HCT116 (cell line): ENCODE measurements at places on chromosomes 5 and 9. TPM values are rescaled to one million over a fixed set of nuclear protein-coding genes. Genes with fewer than 3 reads are reported as not detected.
A peak's percentile ranks its signal among the peaks of the same experiment; 100 is the strongest.

LTC4S gene
- total RNA-seq, result 5.0 TPM

RGS7BP gene
- total RNA-seq, result not detected

CCDC112 gene
- 13.7 TPM for total RNA-seq

SLC25A2 gene
- 0.42 TPM for total RNA-seq

GRIA1 gene
- not detected for total RNA-seq

CSF2 gene
- 0.30 TPM for total RNA-seq

IFNA5 gene
- total RNA-seq, result not detected

DNA sequence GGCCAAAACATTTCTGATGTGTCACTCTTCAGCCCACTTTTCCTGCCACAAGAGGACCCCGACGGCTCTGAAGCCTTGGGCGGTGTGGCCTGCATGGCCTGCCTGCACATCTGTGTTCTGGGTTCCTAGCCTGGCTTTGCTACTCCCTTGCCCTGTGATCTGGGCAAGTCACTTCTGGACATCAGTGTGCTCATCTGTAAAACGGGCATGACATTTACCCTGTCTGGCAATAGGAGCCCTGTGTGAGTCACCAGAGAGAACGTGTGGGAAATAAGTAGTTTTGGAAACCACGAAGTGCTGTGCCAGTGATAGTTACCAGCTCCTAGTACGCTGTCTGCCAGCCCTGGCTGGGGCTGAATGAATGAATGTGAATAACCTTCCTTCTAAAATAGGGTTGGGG is 90.8 kb downstream of the MACROH2A1 start:
- H3K27ac ChIP-seq, result no peak overlapping the region
- peaks cover 14% of the 10 kb centered on the region; the same call in 1 of the 2 replicates for H3K4me1 ChIP-seq
- no peak overlapping the region for H3K4me3 ChIP-seq
- H3K36me3 ChIP-seq, result no peaks in the 10 kb centered on the region
- no peaks in the 10 kb centered on the region for H3K27me3 ChIP-seq

DNA sequence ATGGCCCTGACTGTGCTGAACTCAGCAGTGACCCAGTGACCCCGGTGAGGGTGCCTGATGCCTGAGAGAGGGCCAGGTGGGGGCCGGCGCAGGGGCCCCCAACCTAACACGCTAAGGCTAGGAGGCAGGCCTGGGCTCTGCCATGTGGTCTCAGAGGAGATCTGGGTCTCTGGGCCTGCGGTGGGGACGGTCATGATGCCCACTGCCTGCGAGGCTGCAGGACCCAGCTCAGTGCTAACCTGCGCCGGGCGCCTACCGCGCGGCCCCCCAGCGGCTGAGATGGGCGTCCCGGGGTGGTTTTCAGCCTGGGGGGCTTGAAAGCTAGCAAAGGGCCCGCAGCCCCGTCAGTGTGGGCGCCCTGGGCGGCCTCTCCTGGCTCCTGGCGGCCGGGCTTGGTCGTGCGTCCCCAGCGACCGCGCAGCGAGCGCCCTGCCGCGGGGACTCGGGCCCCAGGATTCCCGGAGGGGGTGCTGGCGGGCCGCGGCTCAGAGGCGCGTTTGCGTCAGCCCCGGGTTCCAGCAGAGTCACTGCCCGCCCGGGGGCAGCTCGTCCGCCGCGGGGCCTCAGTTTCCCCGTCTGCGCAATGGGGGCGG is 2.5 kb downstream of the EGFL7 start:
- no peak for DNase-seq
- H3K27ac ChIP-seq, result peak overlapping the region; percentile 24; the same call in 1 of the 2 replicates
- no peaks in the 10 kb centered on the region for H3K27me3 ChIP-seq

- no peaks in the 10 kb centered on the region for H3K27me3 ChIP-seq
- no peak for DNase-seq
- H3K4me3 ChIP-seq, result no peak overlapping the region
- H3K27ac ChIP-seq, result no peak overlapping the region
- H3K4me1 ChIP-seq, result no peaks in the 10 kb centered on the region
- no peaks in the 10 kb centered on the region for H3K36me3 ChIP-seq
These were observed 278.1 kb upstream of the TNC start for GRCh38 chr9:115396071-115396529.

- no peak overlapping the region for H3K4me3 ChIP-seq
- no peaks in the 10 kb centered on the region for H3K27me3 ChIP-seq
- DNase-seq, result no peak
- H3K27ac ChIP-seq, result no peak overlapping the region
These were observed 99.3 kb upstream of the LRRTM2 start for GRCh38 chr5:138974227-138975063.

GRCh38 chr9:115033800-115034199 is 84.2 kb downstream of the TNC start:
- H3K4me1 ChIP-seq, result no peaks in the 10 kb centered on the region
- no peaks in the 10 kb centered on the region for H3K36me3 ChIP-seq
- H3K4me3 ChIP-seq, result no peak overlapping the region
- DNase-seq, result no peak
- H3K27me3 ChIP-seq, result no peaks in the 10 kb centered on the region

DNA sequence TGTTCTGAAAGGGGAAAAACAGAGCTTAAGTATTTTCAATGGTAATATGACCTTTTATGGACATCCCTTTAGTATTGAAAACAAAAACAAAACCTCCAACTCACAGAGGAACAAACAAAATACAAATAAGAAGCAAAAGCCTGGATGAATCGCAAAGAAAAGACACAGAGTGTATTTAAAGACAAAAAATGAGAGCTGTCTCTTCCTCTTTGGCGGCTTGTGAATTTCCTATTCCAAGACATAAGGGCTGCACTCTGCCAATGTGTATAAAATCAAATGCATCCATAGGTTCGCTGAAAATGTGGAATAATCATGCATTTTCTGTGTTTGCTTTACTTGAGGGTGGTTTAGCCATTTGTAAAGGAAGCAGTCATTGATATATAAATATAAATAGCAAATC is 739.3 kb upstream of the ZNF608 start:
- H3K4me1 ChIP-seq, result peaks cover 26% of the 10 kb centered on the region
- peak overlapping the region; percentile 84 for H3K27ac ChIP-seq
- H3K27me3 ChIP-seq, result no peaks in the 10 kb centered on the region
- H3K36me3 ChIP-seq, result no peaks in the 10 kb centered on the region
- no peak for DNase-seq
- H3K4me3 ChIP-seq, result no peak overlapping the region

DNA sequence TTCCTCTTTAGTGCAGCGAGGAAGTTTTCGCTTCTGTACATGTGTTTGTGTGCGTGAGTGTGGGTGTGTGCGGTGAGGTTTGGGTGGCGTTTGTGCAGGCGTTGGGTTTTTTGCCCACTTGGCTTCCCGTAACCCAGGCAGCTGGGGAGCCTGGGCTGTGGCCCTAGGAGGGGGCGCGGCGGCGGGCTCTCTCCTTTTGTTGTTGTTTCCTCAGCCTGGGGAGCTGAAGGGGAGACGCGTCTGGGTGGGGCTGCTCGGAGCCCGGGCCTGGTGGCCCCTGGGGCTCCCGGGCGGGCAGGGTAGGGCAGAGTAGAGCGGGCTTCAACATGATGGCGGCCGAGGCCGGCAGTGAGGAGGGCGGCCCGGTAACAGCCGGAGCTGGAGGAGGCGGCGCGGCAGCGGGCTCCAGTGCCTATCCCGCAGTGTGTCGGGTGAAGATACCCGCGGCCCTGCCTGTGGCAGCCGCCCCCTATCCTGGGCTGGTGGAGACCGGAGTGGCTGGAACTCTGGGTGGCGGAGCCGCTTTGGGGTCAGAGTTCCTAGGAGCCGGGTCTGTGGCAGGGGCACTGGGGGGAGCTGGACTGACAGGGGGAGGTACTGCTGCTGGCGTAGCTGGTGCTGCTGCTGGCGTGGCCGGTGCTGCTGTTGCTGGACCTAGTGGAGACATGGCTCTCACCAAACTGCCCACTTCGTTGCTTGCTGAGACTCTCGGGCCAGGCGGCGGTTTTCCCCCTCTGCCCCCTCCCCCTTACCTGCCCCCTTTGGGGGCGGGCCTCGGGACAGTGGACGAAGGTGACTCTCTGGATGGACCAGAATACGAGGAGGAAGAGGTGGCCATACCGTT is 665 bp downstream of the RASA1 start:
- peak overlapping the region; percentile 72 for H3K4me3 ChIP-seq
- peak overlapping the region; percentile 90 for H3K27ac ChIP-seq
- no peaks in the 10 kb centered on the region for H3K36me3 ChIP-seq

GRCh38 chr5:119368238-119368630 is 12.4 kb downstream of the TNFAIP8 start:
- no peak overlapping the region for H3K4me3 ChIP-seq
- no peaks in the 10 kb centered on the region for H3K36me3 ChIP-seq
- no peak for DNase-seq
- H3K4me1 ChIP-seq, result no peaks in the 10 kb centered on the region

GRCh38 chr5:147445917-147446316 is 64.0 kb downstream of the DPYSL3 start:
- no peaks in the 10 kb centered on the region for H3K36me3 ChIP-seq
- no peaks in the 10 kb centered on the region for H3K27me3 ChIP-seq
- no peak for DNase-seq
- H3K4me1 ChIP-seq, result no peaks in the 10 kb centered on the region
- no peak overlapping the region for H3K4me3 ChIP-seq

GRCh38 chr5:117559005-117559844 is 984.6 kb upstream of the SEMA6A start:
- no peak for DNase-seq
- no peaks in the 10 kb centered on the region for H3K36me3 ChIP-seq
- no peaks in the 10 kb centered on the region for H3K4me1 ChIP-seq
- no peak overlapping the region for H3K27ac ChIP-seq
- H3K27me3 ChIP-seq, result no peaks in the 10 kb centered on the region

DNA sequence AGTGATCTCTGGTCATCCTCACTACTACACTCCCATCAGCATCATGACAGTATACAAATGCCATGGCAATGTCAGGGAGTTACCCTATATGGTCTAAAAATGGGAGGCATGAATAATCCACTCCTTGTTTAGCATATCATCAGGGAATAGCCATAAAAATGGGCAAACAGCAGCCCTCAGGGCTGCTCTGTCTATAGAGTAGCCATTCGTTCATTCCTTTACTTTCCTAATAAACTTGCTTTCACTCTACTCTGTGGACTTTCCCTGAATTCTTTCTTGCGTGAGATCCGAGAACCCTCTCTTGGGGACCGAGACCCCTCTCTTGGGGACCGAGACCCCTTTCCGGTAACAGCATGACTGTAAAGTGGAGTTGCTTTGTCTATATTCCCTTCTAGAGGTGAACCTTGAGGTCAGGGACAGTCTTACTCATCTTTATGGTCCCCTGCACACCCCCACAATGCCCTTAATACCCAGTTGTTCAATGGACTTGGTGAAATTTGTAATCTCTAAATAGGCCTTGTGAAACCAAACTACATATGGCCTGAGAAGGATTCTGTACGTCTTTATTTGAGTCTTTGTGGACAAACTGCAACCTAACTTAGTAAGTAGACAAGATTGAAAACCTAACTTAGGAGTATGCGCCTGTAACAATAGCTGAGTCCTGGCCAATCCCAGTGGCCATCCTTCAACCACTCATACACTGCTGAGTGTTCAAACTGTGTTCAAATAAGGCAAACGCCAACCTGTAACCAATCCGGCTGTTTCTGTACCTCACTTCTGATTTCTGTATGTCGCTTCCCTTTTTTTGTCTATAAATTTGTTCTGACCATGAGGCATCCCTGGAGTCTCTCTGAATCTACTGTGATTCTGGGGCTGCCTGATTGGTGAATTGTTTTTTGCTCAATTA is 32.3 kb upstream of the UBTD2 start:
- no peak overlapping the region for H3K27ac ChIP-seq
- H3K36me3 ChIP-seq, result no peaks in the 10 kb centered on the region
- H3K27me3 ChIP-seq, result no peaks in the 10 kb centered on the region
- H3K4me1 ChIP-seq, result no peaks in the 10 kb centered on the region

GRCh38 chr5:1634337-1634661 is 110.5 kb upstream of the LPCAT1 start:
- peak overlapping the region; percentile 68 for H3K27ac ChIP-seq
- H3K27me3 ChIP-seq, result no peaks in the 10 kb centered on the region
- DNase-seq, result no peak
- peak overlapping the region; percentile 78 for H3K4me3 ChIP-seq

GRCh38 chr5:77492653-77493000 is 511 bp upstream of the WDR41 start:
- DNase-seq, result no peak
- H3K27ac ChIP-seq, result peak overlapping the region; percentile 91
- peak overlapping the region; percentile 78 for H3K4me3 ChIP-seq
- no peaks in the 10 kb centered on the region for H3K27me3 ChIP-seq
- H3K4me1 ChIP-seq, result peaks cover 7% of the 10 kb centered on the region; the same call in 1 of the 2 replicates
- H3K36me3 ChIP-seq, result 0 out of 2 replicates have a peak, but pooled peaks cover 3% of the 10 kb centered on the region
